ENCODE measurements at places on chromosomes 5 and 9. TPM values are rescaled to one million over a fixed set of nuclear protein-coding genes. Genes with fewer than 3 reads are reported as not detected.

GRCh38 chr5:31757806-31758205, 118.9 kb downstream of the PDZD2 start:
- peak; percentile 35 for DNase-seq

- no peak for DNase-seq
Observed at GRCh38 chr9:15222313-15222712, 84.7 kb downstream of the TTC39B start.

DNA sequence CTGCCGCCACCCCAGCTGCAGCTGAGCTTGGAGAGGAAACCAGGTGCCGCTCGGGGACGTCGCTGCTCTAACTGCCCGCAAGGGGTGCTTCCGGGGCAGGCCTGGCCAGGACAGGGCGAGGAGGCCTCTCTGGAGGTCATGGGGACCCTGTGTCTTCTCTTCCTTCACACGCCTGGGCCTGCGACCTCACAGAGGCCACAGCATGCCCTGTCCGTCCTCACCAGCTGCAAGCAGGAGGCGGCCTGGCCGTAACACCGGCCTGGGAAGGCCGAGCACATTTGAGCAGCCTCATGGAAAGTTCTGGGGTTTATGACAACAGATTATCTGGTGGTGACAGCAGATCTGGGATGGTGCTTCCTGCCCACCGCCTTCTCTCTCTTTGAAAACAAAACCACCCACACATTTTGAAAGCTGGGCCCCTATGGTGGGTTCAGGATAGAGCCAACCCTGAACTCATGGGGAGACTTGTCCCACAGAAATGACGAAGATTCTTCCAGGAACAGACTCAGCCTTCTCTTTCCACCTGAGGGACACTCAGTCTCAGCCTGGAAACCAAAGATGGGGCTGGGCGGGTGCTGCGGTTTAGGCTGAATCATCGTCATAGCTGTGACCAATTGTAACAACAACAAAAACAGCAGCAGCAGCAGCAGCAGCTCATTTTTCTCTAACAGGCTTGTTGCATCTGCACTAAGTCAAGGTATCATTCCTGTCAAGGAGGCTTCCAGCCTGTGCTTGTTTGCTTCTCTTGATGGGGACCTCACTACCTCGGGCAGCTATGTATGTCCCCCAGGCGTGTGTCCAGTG, 99.6 kb upstream of the RAPGEF1 start:
- DNase-seq, result no peak

DNA sequence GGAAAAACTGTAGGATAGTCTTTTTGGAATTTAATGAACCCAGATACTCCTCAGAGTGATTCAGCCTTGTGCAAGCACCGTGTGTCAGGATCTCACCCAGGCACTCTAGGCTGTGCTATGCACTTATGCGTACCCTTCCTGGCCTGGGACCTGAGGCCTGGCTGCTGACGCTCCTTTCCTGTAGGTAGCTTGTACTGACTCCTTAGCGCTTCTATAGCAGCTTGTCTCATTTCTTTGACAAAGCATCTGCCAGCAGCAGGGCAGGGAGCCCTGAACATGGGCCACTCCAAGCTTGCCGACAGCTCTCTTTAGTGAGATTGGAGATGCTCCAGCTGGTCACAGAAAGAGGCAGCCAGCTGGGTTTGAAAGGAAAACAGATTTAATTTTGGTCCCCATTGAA, 147.3 kb downstream of the SGCD start:
- DNase-seq, result no peak

- DNase-seq, result peak; percentile 71
Observed at GRCh38 chr9:94639061-94639998, at the start of gene FBP1. FBP1 (minus strand) TSS chr9:94639518; CDS start chr9:94639310, 208 bp downstream.

DNA sequence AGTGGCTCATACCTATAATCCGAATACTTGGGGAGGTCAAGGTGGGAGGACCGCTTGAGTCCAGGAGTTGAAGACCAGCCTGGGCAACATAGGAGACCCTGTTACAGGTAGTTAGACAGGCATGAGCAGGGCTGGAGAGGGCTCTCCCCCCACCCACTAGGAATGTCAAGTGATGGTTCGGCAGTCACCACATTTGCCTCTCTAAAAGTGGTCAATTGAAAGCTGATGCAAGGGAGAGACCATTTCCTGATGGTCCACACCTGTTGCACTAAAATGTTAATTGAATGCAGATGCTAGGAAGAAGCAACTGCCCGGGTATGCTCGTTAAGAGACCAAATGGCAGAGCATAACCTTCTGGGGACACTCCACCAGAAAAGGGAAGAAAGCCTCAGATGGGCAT, 82.7 kb downstream of the SFXN1 start:
- no peak for DNase-seq

- DNase-seq, result no peak
Observed at GRCh38 chr5:56710826-56711590, 104.3 kb upstream of the MAP3K1 start.

- no peak for DNase-seq
Observed at GRCh38 chr5:79582186-79582585, 30.1 kb upstream of the TENT2 start.

GRCh38 chr9:75642522-75642921, 248.0 kb upstream of the PCSK5 start:
- no peak for DNase-seq

DNA sequence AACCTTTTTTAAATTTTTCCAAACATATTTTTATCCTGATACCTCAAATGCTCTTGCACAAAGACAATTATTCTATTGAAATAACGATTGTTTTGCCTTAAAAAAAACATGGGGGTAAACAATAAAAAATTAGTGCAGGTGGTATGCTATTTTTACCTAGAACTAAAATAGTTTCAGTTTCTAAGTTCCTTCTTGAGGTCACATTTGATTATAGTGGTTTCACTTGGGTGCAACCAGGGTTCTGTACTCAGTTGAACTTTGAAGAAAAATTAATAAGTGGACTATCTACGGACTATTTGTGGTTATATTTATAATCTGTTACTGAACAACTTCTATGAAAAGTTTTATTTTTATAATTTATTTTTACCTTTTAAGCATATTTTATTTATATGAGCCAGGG, 387.1 kb upstream of the IZUMO3 start:
- no peak for DNase-seq

DNA sequence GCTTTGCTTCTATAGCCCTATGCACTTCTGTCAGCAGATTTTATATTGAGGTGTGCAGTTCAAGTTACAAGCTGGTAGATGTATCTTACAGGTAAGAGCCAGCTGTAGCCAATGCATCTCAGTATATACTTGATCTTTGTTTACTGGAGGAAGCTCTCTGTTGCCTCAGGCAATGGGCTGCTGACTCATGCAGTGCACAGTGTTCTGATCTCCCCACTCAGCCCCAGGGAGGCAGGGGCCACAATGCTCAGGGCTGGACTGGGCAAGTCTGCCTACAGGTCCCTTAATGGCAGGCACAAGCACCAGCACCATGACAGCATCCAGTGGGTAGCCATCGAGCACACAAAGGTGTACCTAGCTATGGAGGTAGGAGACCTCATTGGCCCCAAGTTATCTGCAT, 178.8 kb upstream of the CDH10 start:
- no peak for DNase-seq

DNA sequence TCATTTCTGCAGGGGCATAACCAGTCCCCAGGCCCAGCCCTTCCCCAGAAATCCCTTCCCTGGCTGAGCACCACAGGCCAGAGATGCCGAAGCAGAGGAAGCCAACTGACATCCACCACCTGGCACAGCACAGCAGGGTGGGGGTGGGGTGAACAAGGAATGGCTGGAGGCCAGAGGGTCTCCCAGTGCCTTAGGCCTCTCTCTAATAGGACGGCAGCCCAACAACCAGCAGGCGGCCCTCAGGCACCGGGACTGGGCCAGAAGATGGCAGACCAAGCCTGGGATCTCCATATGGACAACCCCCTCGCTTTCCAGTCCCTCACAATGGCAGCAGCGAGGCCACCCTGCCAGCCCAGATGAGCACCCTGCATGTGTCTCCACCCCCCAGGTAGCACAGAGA, 13.2 kb downstream of the PDLIM4 start:
- DNase-seq, result no peak

DNA sequence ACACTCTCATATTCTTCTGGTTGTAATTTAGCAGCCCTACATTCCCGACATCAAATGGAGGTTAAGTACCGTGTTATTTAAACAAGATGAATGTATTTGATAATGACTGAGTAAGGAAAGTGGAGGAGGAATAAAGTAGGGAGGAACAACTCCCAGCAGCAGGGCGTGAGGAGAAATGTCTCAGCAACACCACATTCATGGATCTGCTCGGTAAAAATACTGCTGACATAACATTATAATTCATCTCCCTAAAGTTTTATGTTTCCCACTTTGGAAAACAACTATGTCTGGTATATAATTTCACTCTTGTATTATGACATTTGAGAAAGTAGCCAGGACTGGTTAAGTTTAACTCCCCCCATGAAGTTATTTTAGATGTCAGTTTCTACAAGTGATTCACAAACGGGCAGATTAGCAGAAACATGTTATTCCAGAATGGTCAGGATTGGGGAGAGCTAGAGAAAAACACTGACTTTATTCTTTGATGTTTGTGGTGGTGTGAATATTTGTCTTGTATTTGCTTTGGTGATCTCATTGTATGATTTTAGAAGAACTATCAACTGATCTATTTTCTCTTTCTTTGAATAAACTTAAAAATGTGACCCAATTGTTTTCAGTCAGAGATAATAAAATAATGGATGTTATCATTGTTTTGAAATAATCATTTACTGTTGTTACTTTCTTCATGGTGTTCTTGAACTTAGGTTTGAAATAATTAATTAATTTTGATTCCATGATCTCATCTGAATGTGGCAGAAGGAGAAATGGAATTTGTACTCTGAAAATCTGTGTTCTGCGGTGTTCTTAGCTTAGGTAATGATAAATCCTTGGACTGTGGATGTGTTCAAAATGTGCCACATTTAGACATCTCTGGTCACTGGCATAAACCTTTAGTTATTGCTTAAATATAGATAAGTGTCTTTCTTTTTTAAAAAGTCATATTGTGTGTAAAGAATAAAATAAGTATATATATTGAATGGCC, 303.6 kb upstream of the ZNF608 start:
- DNase-seq, result no peak

DNA sequence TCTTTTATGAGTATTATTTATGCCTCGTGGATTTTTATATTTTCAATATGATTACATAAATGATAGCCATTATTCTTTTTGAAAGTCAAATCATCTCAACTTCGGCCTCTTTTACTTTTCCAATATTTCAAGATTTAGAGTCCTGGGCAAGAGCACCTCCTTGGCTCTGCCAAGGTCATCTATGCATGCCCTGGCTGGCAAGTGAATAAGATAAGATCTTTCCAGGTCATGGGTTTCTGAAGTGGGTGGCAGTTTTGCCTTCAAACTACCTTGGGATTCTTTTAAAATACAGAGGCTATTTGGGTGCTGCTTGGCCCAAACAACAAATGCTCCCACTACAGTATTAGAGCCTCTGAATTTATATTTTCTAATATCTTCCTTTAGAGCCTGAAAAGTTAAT, 95.4 kb downstream of the CWC27 start:
- DNase-seq, result no peak

DNA sequence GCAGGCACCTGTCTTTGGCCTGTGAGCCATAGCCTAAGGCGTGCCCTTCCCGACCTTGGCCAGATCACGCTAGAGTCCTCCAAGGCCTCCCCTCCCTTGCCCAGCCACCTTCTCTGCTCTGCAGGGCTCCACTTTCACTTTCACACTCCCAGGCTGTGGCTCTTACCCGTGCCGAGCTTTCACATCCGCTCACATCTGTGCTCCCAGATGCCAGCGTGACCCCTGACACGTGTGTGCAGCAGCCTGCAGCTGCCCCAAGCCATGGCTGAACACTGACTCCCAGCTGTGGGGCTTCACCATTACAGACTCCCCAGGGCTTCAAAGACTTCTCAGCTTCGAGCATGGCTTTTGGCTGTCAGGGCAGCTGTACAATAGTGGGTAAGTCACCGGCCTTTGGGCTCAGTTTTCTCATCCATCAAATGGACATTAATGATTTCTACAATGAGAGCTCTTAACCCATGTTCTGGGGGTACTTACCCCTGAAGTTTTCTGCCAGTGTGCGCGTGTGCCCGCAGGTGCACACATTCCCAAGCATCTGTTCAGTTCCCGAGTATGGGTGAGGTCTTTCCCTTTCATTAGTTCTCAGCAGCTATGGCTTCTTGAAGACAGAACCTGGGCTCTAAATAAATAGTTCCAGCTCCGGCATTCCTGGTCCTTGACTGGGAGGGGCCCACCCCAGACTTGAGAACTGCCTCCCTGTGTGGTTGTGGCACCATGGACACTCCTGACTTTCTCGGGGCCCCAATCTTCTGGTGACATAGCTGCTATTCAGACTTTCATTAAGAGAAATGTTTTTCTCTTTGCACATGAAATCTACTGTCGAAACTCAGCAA, 118.6 kb downstream of the RGS3 start:
- no peak for DNase-seq

DNA sequence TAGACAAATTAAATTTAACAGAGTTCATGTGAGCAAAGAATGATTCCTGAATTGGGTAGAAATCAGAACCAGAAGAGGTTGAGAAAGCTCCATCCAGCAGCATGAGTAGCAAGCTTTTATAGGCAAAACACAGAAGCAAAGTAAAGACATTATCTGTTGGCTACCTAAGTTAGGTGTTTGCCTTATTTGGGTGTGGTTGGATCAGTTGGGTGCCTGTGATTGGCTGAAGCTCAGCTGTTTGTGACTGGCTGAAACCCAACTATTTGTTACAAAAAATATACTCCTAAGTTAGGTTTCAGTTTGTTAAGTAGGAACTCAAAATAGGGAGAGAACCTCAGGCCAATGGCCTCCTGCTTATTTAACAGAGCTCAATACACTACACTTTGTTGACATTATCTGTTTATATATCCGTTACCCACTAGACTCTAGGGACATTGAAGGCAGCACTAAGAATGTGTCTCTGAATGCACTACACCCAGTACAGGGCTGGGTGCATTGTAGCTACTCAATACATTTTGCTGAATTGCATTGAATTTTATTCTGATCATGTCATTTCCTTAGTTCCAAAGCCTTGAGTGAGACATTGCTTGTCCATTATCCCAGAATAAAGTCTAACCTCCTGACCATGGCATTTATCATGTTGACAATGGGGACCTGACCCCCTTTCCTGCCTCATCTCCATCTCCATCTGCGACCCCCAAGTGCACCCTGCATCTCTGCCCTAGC, 98.7 kb downstream of the CCDC192 start:
- DNase-seq, result no peak

DNA sequence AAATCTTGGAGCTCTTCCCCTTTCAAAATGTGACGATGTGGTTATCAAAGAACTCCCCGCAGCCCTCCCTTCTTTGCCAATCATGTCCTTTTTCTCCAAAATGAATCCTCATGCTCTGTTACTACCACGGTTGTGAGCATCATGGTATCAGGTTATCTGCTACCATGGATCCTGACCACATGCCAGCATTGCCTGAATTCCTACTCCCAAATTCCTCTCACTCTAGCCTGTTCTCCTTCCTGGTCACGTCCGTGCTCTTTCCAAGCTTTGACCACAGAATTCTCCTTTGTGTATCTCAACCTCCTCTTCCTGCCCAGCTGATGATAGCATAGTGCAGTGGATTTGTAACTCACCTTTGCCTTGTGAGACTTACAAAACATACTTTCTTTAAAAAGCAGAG, 59.5 kb upstream of the FBXL7 start:
- DNase-seq, result no peak

GRCh38 chr9:120875195-120875565, 1.8 kb downstream of the PHF19 start:
- DNase-seq, result no peak

- DNase-seq, result peak; percentile 15
Observed at GRCh38 chr5:90408571-90409317, 812 bp downstream of the CETN3 start.

PCDHB16 gene
- total RNA-seq, result 3.4 TPM

C9orf152 gene
- 1.2 TPM for total RNA-seq

GFPT2 gene
- 15.9 TPM for total RNA-seq

ENTPD8 gene
- total RNA-seq, result 7.1 TPM

FOXD4L4 gene
- 0.12 TPM for total RNA-seq

PCDHA9 gene
- total RNA-seq, result 2.5 TPM

FBP2 gene
- total RNA-seq, result not detected

FXN gene
- 12.2 TPM for total RNA-seq

SH2D3C gene
- 0.96 TPM for total RNA-seq
